GM18507 (cell line): ENCODE measurements at places on chromosomes 11 and 22.
A peak's percentile ranks its signal among the peaks of the same experiment; 100 is the strongest.

- DNase-seq = no peak
These were observed 2.8 kb upstream of the LIF start for GRCh38 chr22:30249049-30250038.

GRCh38 chr11:112339566-112339965, 78.9 kb upstream of the PLET1 start:
- DNase-seq = no peak

DNA sequence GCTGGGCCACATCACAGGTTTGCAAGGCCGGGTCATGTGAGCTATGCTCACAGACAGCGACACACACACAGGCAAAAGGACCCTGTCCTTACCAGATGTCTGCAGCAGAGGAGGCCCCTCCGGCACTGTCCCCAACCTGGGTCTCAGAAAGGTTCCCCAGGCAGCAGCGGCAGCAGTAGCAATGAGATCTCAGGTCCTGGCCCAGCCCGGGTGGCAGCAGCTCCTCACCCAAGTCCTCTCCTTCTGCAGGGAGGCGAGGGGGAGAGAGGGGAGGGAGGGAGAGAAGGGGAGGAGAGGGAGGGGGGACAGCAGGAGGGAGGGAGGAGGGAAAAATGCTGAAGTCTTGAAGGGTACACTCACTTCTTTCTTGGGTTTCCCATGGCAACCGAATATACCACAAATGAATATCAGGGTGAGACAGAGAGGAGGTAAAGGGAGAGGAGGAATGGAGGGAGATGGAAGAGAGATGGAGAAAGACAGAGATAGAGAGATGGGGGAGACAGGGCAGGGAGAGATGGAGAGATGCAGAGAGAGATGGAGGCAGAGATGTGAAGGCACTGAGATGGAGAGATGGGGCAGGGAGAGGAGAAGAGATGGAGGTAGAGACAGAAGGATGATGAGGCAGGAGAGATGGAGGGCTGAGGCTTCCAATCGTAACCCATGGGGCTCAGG, 9.5 kb downstream of the ELFN2 start:
- DNase-seq = no peak

- no peak for DNase-seq
These were observed 111.0 kb upstream of the LMO1 start for GRCh38 chr11:8374716-8375115.

GRCh38 chr11:75174781-75175370, 24.0 kb downstream of the SLCO2B1 start:
- DNase-seq = no peak

DNA sequence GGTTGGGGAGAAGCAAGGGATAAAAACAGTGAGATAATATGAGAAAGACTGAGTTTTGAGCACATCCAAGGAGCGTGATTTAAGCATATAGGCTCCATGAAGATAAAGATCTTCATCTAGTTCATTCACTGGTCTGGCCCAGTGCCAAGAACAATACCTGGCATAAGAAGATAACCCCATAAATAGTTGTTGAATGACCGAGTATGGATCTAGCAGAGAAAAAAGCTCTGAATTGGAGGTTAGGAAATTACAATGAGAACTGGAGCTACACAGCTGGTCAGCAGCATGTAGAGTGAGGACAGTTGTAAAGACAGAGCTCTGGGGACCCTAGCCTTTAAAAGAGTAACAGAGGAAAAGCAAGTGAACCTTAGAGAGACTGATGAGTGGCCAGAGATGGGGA, 33.0 kb upstream of the PAK1 start:
- no peak for DNase-seq

DNA sequence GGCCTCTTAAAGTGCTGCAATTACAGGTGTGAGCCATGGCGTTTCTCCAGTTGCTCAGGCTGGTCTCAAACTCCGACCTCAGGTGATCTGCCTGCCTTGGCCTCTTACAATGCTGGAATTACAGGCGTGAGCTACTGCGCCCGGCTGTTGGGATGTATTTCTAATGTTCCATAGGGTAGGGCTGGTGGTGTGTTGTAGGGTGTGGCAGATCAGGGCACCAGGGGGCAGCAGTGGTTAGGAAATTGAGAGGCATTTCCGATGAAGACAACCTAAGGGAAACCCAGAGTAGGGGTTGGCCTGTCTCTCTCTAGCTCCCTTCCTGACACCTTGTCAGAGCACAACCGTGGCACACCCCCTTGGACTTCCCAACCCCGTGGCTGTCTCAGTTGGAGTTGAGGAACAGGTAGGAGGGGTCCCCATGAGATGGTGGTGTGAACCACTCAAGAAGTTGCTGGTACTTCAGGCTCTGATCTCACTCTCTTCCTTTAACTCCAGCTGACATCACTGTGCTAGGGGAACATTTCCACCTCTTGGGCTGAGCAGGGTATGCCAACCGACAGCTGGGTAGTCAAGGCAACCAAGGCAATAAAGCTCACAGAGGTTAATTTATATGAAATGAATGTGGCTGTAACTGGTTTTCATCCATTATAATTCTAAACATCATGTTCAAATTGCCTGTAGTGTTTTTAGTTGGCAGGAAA, 33.0 kb downstream of the YWHAH start:
- DNase-seq = peak; percentile 47

- peak; percentile 29 for DNase-seq
These were observed 14.8 kb downstream of the EXT2 start for GRCh38 chr11:44110231-44110679.

- DNase-seq = no peak
These were observed 154.3 kb upstream of the B3GAT1 start for GRCh38 chr11:134566311-134566710.

- no peak for DNase-seq
These were observed 105.5 kb downstream of the PARVA start for GRCh38 chr11:12482839-12483238.

- DNase-seq = no peak
These were observed 30.1 kb upstream of the PARVB start for GRCh38 chr22:43994006-43994405.

DNA sequence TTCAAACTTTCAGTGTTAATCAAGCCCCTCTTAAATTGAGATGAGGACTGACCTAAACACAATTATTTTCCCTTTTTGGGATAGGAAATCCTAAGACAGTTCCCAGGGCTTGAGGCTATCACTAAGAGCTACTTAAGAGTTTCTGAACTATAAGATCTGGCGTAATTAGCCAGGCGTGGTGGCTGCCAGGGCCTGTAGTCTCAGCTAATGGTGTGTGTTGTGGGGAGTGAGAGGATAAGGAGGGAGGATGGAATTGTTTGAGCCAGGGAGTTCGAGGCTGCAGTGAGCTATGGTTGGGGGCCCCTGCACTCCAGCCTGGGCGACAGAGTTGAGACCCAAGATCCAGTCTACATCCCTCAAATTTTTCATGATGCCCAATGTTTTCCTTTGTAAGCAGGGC, 23.5 kb upstream of the EXPH5 start:
- no peak for DNase-seq

DNA sequence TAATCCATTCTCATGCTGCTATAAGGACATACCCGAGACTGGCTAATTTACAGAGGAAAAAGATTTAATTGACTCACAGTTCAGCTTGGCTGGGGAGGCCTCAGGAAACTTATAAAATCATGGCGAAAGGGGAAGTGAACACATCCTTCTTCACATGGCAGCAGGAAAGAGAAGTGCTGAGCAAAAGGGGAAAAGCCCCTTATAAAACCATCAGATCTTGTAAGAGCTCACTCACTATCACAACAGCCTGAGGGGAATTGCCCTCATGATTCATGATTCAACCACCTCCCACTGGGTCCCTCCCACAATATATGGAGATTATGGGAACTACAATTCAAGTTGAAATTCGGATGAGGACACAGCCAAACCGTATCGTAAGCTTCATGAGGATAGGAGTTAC, 3.8 kb upstream of the CYB5R2 start:
- no peak for DNase-seq

- peak; percentile 72 for DNase-seq
These were observed 14.3 kb downstream of the TP53AIP1 start for GRCh38 chr11:128928400-128928799.

DNA sequence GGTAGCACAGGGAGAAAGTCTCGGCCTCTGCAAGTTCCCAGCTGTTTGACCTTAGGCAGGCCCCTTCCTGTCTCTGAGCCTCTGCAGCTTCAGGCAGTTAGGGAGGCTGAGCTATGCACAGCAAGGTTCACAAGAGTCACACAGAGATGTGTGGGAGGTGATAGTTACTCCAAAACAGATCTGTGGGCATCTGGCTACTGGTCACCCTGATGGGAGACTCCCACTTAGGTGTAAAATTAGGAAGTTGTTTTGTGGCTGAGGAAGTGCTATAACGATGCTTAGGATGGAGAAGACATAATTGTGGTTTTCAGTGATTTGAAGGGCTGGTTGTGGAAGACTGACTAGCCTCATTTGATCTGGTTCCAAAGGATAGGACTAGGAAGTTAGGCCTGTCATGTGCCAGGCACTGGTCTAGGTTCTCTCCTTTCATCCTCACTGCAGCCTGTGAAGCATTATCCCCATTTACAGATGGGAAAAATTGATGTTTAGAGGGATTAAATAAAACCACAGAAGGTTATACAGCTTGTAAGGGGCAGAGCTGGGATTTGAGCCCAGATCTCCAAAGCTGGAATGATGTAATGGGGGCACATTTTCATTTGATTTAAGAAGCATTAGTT, 13.5 kb downstream of the ACO2 start:
- no peak for DNase-seq

DNA sequence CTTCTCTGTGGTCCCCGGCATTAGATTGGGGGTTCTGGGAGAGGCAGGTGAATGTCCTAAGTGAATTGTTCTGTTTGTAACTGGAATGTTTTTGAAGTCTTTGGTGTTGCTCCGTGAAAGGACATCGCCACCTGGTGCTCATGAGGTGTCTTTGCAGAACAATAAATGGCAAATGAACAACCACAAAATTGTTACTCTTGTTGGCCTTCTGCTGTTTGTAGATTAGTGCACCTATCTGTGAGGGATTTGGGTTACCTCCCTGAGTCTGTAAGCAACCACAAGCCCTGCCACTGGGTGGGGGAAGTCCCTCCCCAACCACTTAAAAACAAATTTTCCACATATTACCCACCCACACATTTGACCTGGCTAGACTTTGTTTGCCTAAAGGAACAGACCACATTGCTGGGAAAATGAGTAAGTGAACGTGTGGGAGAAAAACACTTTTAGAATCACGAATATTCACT, 4.7 kb downstream of the MPEG1 start:
- DNase-seq = no peak

DNA sequence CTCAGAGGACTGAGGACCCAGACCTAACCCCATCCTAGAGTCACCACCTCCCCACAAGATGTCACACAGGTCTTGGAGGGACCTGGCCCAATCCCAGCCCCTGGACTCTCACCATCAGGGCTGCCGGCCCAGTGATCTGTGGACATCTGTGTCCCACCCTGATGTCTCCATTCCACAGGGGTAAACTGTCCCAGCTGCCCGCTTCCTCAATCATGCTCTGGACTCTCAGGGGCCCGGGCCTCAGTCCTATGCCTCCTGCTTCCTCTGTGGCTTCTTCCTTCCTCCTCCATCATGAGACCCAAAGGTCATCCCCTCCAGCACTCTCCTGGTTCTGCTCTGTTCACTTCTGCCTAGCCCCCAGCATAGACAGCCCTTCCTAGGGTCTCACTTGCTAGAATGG, 32.2 kb downstream of the ARAP1 start:
- DNase-seq = no peak

GRCh38 chr11:72823105-72823804, 9.0 kb downstream of the ATG16L2 start:
- no peak for DNase-seq

DNA sequence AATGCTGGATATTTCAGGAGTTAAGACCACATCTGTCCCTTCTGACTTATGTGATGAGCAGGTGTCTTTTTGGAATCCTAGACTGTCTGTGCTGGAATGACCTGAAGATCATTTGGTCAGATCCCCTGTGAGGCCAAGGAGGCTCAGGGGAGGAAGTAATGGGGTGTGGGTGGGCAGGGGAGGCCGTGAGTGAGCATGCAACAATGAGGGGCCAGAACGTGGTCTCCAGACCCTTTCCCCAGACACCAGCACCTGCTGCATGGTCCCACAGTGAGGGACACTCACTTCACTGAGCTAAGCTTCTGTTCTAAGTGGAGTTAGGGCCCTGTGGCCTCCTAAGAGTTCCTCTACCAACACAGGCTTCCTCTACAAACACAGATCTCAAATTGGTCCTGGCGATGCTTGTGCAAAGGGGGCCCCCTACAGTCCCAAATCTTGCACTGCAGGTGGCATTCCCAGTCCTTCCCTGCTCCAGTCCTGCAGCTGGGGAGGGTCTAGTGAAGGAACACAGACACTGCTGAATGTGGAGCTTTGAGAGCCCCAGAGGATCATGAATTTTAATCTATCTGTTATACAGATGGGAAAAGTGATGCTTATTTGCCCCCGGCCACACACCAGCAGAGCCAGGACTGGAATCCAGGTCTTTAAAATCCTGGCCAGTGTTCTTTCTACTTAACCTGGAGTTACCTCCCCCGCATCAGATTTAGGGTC, 7.4 kb downstream of the USP2 start:
- no peak for DNase-seq

GRCh38 chr11:10050561-10050960, 243.5 kb downstream of the SBF2 start:
- DNase-seq = no peak

DNA sequence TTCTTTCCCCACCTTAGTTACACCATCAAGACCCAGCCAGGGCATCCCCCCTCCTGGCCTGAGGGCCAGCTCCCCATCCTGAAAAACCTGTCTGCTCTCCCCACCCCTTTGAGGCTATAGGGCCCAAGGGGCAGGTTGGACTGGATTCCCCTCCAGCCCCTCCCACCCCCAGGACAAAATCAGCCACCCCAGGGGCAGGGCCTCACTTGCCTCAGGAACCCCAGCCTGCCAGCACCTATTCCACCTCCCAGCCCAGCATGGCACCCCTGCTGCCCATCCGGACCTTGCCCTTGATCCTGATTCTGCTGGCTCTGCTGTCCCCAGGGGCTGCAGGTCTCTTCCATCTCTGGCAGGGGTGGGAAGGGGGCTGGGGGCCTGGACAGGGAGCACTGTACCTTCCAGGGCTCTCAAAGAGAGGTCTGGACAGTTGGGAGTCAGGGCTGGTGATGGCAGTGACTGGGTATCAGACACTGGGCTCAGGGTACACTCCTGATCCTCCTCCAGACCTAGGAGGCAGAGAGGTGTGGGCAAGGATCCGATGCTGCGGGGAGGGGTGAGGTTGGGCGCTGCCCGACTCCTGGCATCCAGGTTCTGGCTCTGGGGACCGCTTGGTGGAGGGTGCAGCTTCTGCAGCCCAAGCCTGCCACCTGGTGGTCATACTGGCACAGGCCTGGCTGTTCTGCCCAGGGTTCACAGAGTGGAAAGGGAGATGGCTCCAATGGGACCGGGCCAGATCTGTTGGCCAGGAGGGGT, at the start of gene UPK2:
UPK2 (plus strand) TSS at position 205 of the 753 bp plus-strand sequence; CDS start at position 258, 53 bp downstream.
- peak; percentile 92 for DNase-seq
